HFFc6 (cell line): ENCODE measurements at places on chromosomes 16 and 17. TPM values are rescaled to one million over a fixed set of nuclear protein-coding genes. Genes with fewer than 3 reads are reported as not detected.
A peak's percentile ranks its signal among the peaks of the same experiment; 100 is the strongest.

DNA sequence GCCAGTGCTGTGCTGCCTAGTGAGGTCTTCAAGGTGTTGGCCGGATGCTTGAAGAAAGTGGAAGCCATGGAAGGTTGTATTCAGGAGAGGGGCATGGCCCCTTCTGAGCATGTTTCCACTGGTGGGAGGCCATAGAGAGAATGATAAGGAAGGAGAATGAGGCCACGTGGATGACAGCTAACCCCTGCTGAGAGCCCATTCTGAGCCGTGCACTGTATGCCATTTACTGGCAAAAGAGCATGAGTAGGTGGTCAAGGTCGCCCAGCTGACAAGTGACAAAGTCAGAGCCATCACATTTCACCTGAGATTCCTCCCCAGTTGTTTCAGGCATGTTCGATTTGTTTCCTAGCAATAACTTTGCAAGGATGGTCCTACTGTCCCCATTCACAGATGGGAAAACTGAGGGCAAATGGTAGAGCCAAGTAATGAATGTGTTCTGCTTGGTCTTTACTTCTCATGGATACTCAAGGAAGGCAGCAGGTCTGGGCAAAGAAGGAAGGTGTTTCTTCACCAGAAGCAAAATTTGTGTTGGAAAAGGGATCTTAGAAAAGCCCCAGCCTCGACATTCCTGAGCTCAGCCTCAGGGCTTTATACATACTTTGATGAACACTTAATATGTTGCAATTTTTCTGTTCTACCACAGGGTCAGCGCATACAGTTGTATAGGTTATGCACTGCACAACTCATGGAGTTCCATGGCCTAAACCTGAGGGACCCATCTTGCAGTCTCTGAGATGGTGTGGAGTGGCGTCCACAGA, 10.5 kb upstream of the NKD1 start:
- H3K36me3 ChIP-seq = no peaks in the 10 kb centered on the region
- H3K4me3 ChIP-seq = no peak overlapping the region
- no peaks in the 10 kb centered on the region for H3K4me1 ChIP-seq
- peaks cover 17% of the 10 kb centered on the region for H3K27me3 ChIP-seq
- H3K27ac ChIP-seq = no peak overlapping the region
- no peak for DNase-seq

CASKIN1 gene
- total RNA-seq = 0.09 to 0.19 TPM in 2 of 3 replicates, not detected in the other

DNA sequence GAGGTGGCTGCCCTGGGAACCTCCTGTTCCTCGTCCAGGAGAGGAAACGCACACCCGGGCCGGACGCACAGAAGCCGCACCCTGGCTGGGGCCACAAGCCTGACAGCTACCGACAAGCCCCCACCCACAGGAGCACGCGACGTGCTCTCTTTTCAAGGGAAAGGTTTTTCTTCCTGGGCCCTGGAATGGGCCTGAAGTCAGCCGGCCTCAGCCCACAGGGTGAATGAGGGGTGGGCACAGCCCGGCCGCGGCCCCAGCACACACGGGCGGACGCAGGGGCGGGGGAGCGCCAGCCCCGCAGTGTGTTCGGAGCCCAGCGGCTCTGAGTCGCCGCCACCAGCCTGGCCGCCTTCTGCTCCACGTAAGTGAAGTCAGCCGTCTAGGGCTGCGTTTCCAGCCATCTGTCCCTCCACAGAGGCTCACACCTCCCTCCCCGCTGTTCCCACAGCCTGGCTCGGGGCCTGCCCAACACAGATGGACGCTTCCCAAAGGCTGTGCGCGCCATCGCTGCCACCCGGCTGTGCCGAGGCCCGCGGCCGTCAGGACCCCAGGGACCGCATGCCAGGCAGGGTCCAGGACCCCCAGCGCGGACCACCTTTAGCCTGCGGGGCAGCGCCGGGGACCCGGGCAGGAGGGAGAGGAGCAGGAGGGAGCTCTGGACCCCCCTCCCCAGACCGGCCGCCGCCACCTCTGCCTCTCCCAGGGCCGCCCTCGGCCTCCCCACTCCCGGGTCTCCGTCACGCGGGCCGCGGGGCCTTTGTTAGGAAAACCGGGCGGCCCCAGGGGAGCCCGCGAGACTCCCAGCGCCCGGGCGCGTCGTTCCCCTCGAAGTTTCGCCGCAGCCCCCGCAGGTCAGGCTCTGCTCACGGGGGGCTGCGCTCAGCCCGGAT, 36.8 kb downstream of the CBFA2T3 start:
- no peaks in the 10 kb centered on the region for H3K4me1 ChIP-seq
- no peaks in the 10 kb centered on the region for H3K36me3 ChIP-seq
- peaks cover 38% of the 10 kb centered on the region for H3K27me3 ChIP-seq
- H3K27ac ChIP-seq = no peak overlapping the region
- no peak overlapping the region for H3K4me3 ChIP-seq
- DNase-seq = no peak

CA7 gene
- total RNA-seq = not detected in 3 replicates

DNA sequence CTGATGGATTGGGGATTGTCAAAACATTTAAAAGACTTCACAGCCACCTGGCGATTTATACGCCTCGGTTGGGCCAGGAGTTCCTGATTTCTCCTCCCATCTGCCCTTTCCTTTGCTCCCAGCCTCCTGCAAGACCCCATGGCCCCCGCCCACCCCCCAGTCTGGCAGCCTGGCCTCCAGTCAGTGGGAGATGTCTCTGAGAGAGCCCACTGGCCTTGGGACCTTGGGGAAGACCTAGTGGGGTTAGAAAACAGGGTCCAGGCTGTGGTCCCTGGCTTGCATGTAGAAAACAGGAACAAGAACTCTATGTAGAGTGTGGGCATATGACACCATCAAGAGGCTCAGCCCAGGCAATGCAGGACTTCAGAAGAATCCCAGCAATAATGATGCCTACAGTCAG, 209.4 kb upstream of the C16orf82 start:
- peaks cover 1% of the 10 kb centered on the region; the same call in 1 of the 2 replicates for H3K27me3 ChIP-seq
- H3K36me3 ChIP-seq = no peaks in the 10 kb centered on the region
- H3K4me1 ChIP-seq = no peaks in the 10 kb centered on the region

DNA sequence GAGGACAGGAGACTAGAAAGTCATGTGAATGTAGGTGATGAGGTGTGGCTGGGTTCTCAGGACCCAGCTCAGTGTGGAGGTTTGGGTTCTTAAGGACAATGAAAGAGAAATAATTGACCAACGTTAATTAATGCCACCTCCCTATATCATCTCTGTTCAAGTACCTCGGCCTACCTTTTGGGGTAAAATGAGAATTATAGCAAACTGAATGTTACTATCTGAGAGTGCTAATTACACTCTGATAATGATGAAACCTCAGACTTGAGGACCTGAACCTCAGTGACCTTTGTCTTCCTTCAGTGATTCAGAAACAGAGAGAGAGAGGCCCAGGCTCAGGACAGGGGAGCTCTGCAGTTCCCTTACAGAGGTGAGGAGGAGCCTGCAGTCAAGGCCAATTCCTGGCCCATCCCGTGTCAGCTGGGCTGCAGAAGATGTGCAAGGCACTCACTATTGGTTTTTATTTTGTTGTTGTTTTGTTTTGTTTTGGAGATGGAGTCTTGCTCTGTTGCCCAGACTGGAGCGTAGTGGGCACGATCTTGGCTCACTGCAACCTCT, 57.3 kb downstream of the SALL1 start:
- peaks cover 8% of the 10 kb centered on the region for H3K27me3 ChIP-seq
- no peak for DNase-seq
- H3K36me3 ChIP-seq = no peaks in the 10 kb centered on the region
- no peak overlapping the region for H3K4me3 ChIP-seq
- H3K27ac ChIP-seq = no peak overlapping the region
- H3K4me1 ChIP-seq = no peaks in the 10 kb centered on the region

OR1D5 gene
- total RNA-seq = not detected in 3 replicates

DNA sequence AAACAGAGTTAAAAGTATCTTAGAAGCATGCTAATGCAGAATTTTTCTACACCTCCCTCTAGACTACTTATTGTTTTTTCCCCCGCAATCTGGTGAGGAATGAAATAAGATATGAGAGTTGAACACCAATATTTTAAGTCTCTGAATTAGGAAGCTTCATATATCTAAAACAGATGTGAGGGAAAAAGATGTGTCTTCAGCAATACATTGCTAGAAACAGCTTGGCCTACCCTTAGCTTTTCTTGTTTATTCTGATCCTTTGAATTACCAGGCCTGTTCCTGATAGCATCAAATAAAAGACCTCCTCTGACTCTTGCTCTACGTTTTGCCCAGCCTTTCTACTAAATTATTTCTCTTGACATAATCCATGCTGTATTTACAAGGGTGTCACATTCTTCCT, 221.8 kb downstream of the CDH11 start:
- peaks cover 3% of the 10 kb centered on the region; the same call in 1 of the 2 replicates for H3K27me3 ChIP-seq
- H3K4me3 ChIP-seq = no peak overlapping the region
- H3K36me3 ChIP-seq = no peaks in the 10 kb centered on the region
- H3K27ac ChIP-seq = no peak overlapping the region

DNA sequence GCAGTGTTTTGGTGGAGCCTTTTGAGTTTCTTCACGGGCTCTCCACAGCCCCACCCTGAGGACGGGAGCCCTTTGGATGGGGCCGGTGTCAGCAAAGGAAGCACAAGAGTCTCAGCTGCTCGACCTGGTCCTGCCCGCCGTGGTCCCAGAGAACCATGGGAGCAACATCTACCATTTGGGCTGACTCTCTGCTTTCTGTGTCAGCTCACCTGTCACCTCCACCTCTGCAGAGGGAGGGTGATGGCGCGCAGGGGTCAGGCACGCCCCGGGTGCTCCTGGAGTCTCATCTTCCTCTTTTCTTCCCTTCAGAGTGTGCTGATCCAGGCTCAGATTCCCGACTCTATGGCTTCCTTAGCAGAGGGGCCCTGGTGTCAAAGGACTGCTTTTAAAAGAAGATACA, 171.7 kb downstream of the LAT start:
- no peak for DNase-seq
- peak overlapping the region; percentile 53; the same call in 1 of the 2 replicates for H3K4me3 ChIP-seq
- no peaks in the 10 kb centered on the region for H3K36me3 ChIP-seq
- peaks cover 19% of the 10 kb centered on the region for H3K4me1 ChIP-seq

RNF157 gene
- total RNA-seq = 0.11 TPM in 1 of 2 replicates, not detected in the other

DNA sequence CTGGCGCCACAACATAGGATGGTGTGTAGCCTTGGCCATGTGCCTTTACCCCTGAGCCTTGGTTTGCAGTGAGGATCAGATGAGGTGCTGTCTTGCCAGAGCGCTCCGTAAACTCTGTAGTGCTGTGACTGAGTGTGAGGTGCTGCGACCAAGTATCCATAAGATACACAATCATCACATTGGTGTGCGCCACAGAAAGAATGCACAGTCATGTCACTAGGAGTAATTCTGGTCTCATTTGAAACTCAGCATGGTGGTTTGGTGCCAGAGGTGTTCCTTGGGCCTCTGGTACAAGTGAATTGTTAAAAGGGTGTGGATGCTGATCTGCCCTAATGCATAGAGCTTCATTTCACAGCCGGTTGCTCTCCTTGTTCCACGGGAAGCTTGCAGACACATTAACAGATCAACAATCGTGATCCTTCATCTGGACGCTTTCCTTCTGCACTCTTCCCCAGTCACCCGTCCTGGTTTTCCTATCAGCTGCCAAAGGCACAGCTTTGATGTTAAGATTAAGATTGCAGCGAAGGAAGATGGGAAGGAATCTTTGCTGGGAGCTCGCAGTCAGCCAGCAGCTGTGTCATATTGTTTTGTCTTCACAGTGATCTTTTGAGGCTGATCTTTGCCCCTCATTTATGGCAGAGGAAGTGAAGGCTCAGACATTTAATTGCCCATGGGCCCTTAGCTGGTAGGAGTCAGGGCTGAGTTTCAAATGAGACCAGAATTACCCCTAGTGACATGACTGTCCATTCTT, 79.1 kb downstream of the KSR1 start:
- H3K4me1 ChIP-seq = peaks cover 48% of the 10 kb centered on the region
- peak overlapping the region; percentile 13 for H3K27ac ChIP-seq
- no peak for DNase-seq
- 0 out of 2 replicates have a peak overlapping the region, but pooled peaks have one; percentile 13 for H3K4me3 ChIP-seq
- no peaks in the 10 kb centered on the region for H3K36me3 ChIP-seq

DNA sequence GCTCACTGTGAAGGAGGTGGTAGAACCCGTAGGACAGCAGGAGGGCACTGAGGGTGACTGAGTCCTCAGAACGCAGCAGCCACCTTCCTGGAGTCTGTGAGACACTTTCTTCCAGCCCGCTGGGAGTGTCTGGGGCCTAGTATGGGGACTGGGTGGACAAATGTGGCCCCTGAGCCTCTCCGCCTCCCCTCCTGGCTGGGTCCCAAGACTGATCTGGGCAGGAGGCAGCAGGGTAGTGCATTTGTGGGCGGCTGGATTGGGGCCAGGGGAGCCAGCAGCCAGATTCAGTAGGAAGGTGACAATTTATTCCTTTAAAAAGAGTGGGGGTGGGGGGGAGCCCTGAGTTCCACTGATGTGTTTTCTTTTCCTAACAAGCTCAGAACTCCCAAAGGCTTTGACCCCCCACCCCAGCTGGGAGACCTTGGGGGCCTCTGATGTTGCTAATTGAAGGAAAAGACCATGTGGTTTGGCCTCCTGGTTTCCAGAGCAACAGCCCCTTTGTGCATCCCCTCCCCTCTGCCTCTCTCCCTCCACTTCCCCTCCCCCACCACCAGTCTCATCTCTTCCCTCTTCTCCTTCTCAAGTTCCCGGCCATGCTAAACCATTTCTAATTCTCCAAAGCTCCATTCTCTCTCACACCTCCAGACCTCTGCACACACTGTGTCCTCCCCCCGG, 4.4 kb downstream of the CLEC19A start:
- DNase-seq = no peak
- H3K27me3 ChIP-seq = peaks cover 4% of the 10 kb centered on the region
- H3K27ac ChIP-seq = no peak overlapping the region
- no peaks in the 10 kb centered on the region for H3K36me3 ChIP-seq
- H3K4me3 ChIP-seq = no peak overlapping the region

DNA sequence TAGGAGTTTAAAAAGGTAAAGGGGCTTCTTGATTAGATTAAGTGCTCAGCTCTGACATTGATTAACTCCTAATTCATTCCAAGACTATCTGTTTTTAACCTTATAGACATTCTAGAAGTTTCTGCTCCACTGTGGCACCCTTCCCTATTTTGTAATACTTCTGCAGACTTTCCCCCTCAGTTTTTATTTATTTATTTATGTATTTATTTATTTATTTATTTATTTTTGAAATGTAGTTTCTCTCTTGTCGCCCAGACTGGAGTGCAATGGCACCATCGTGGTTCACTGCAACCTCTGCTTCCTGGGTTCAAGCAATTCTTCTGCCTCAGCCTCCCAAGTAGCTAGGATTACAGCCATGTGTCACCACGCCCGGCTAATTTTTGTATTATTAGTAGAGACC, 185.8 kb downstream of the PHKB start:
- peaks cover 14% of the 10 kb centered on the region for H3K36me3 ChIP-seq
- no peaks in the 10 kb centered on the region; the same call in 1 of the 2 replicates for H3K27me3 ChIP-seq
- peaks cover 25% of the 10 kb centered on the region for H3K4me1 ChIP-seq
- no peak overlapping the region for H3K4me3 ChIP-seq
- no peak for DNase-seq
